ENCODE measurements at places on chromosomes 7 and 10. TPM values are rescaled to one million over a fixed set of nuclear protein-coding genes. Genes with fewer than 3 reads are reported as not detected.
A peak's percentile ranks its signal among the peaks of the same experiment; 100 is the strongest.

GRCh38 chr10:64444163-64444562 is 923.0 kb downstream of the REEP3 start:
- no peak for DNase-seq

The CPVL gene
- 0.06 TPM for total RNA-seq

DNA sequence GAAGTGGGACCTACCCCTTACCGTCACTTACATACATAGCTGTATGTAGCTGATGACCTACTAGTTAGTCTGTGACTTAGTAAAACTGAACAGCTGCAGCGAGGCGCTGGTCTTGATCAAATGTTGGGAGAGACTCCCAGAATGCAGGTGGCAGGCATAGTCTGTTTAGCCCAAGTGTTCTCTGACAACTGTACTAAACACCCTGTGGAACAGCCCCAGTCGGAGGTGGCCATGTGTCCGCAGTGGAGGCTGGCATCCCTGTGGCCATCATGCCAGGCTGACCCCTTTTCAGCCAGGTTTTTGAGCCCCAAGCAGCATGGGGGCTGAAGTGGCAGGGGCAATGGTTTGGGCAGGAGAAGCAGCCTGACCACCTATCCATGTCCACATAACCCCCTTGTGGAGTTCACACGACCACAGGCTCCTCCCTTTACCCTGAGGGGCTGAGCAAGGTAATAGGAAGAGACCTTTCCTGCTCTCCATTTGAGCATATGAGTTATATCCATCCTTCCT is 7.2 kb downstream of the ADCY1 start:
- no peak for DNase-seq

The AS3MT gene
- total RNA-seq = 9.3 TPM

The SPDYE8 gene
- not detected for total RNA-seq

DNA sequence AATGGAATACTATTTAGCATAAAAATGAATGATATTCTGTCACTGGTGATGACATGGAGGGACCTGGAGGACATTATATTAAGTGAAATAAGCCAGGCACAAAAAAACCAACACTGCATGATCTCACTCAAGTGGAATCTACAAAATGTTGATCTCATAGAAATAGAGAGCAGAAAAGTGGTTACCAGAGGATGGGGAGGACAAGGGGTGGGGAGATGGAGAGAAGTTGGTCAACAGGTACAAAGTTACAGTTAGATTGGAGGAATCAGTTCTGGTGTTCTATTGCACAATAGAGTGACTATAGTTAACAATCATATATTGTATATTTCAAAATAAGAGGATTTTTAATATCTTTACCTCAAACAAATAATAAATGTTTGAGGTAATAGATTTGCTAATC is 24.7 kb upstream of the SLC18A3 start:
- DNase-seq = no peak

The PDK4 gene
- 0.46 TPM for total RNA-seq

The FXYD4 gene
- not detected for total RNA-seq

DNA sequence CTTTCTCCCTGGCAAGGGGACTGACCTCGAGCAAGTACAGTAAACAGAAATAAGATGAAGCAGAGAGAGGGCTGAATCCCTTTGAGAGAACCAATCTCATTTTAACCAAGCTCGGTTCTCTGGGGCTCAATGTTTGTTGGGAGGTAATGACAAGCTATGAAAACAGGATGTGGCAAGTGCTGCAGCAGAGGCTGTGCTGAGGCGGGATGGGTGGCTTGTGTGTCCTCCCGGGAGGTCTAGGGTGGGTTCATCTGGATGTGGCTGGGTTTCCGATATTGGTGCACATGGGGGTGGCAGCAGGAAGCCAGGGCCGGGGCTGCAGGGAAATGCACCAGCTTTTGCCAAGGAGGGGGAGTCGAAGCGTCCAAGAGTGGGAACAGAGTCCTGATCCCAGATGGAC is 84.5 kb downstream of the AOAH start:
- DNase-seq = no peak

DNA sequence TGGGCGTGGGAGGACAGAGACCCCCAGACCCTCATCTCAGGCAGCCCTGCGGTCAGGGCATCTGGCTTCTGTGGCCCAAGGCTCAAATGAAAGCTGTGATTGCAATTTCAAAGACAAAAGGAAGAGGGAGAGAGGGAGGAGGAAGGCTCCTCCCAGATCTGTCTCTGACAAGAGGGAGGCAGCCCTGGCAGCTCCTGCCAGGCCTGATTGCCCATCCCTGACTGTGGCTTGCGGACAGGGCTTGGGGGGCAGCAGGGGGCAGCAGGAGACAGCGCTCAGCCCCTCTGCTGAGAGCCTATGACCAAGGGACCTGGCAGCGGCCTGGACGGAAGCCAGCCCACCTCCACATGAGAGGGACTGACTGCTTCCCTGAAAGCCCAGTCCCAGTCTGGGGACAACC is 91.8 kb downstream of the PTPRN2 start:
- DNase-seq = peak; percentile 6

DNA sequence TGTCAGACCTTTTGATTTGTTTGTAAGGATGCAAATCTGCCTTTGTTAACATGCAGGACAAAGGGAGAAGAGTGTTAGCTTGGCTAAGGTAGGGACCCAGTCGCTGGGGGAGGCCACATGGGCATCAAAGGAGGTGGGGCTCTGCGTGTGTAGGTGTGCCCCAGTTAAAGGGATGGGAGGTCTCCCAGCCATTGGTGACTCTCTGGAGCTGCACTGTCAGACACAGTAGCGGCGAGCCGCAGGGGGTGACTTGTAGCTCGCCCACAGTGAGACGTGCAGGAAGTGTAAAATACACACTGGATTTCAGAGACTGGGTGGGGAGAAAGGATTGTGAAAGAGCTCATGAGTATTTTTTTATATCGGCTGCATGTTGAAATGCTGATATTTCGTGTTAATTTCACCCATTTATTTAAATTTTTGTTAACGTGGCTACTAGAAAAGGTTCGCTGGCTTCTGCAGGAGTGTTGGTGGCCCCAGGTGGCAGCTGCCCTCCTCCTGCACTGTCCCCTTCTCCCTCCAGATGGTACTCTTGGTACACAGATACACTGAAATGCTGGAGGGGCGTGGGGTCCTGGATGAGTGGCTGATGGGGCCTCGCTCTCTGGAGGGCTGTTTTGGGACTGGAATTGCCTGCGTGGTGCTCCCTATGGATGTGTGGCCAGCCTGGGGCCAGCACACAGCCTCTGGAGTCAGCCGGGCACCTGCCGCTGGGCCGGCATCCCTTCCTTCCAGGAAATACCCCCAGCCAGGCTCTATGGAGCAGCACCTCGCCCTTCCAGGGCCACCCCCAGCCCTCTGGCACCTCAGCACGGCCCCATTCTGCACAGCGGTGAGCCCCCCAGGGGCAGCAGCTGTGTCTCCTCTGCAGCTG is 59.2 kb downstream of the LHPP start:
- no peak for DNase-seq

GRCh38 chr10:73959484-73960243 is 38.3 kb upstream of the VCL start:
- DNase-seq = no peak

DNA sequence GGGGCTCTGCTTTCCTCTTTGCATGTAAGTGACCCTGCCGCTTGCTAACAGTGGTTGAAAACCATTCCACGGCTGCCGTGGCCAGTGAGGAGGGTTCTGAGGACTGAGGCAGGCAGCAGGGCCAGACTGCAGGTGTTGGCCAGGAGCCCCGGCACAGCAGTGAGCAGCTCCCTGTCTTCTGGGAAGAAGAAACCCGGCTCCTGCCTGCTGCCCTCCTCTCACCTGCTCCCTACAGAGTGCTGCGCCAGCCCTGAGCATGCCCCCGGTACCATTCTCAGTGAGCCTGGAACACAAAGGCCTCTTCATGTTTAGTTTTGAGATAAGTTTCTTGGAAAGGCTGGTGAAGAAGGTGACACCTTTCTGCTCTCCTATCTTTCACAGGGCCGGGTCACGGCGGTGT is 199.9 kb downstream of the TAX1BP1 start:
- no peak for DNase-seq

DNA sequence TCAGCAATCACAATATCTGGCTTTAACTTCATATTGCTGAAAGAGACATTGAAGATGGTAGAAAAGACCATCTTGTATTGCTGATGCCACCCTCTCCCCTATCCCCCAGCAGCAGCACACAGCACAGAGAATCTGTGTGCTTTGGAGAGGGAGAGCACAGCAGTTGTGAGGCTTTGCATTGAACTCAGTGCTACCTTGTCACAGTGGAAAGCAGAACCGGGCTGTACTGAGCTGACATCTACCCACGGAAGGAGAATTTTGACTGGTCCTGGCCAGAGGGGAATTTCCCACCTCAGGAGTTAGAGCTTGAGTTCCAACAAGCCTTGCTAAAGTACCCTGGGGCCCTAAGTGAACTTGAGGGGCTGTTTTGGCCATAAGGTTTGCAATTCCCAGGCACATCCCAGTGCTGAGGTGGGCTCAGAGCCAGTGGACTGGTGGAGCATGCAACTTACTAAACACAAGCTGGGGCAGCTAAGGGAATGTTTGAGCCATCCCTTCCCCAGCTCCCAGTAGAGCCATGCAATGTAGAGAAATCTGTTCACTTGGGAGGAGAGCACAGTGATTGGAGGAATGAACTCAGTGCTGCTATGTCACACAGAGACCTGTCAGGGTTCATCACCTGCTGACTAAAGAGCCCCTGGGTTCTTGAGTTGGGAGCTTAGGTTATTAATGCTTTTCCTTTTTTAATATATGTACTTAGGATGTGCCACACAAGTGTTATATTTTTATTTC is 62.1 kb downstream of the OR13A1 start:
- DNase-seq = no peak

The VAX1 gene
- total RNA-seq = not detected

The GRIFIN gene
- total RNA-seq = not detected

GRCh38 chr10:112701211-112701877 is 248.7 kb upstream of the TCF7L2 start:
- no peak for DNase-seq
